ENCODE measurements at places on chromosomes 12 and 14.
A peak's percentile ranks its signal among the peaks of the same experiment; 100 is the strongest.

- DNase-seq: peak; percentile 74
Measured at GRCh38 chr12:7113389-7113871, 4.4 kb upstream of the C1RL start.

GRCh38 chr12:2138294-2138693 lies 85.5 kb downstream of the CACNA1C start:
- DNase-seq: no peak

DNA sequence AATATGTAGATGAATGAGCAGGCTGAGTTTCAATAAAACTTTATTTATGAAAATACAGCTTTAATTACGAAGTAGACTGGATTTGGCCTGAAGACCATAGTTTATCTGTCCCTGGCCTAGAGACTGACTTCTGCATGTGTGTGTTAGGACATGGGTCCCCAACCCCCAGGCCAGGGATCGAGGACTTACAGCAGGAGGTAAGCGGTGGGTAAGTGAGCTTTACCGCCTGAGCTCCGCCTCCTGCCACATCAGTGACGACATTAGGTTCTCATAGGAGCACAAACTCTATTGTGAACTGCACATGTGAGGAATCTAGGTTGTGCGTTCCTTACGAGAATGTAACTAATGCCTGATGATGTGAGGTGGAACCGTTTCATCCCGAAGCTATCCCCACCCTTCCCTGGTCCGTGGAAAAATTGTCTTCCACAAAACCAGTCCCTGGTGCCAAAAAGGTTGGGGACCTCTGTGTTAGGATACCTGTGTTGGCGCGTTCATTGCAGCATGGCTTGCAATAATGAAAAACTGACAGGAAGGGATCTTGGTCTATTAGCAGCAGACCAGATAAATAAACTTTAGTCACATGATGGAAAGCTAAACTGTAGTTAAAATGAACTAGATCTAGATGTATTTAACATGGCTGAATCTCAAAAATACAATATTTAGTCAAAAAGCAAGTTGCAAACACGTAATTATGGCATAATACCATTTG lies 4.1 kb downstream of the GLRX5 start:
- no peak for DNase-seq

- DNase-seq: no peak
Measured at GRCh38 chr12:56695327-56696101, 7.4 kb upstream of the PTGES3 start.

GRCh38 chr12:110109037-110109836 lies 14.9 kb upstream of the IFT81 start:
- peak; percentile 48 for DNase-seq

- no peak for DNase-seq
Measured at GRCh38 chr12:81207664-81208063, 129.8 kb downstream of the ACSS3 start.

- DNase-seq: no peak
Measured at GRCh38 chr14:92510972-92511371, 2.6 kb upstream of the RIN3 start.

Measured in HTR-8/SVneo (cell line).